CD8-positive, alpha-beta T cell (primary cell): ENCODE measurements at places on chromosomes 12 and 14.

DNA sequence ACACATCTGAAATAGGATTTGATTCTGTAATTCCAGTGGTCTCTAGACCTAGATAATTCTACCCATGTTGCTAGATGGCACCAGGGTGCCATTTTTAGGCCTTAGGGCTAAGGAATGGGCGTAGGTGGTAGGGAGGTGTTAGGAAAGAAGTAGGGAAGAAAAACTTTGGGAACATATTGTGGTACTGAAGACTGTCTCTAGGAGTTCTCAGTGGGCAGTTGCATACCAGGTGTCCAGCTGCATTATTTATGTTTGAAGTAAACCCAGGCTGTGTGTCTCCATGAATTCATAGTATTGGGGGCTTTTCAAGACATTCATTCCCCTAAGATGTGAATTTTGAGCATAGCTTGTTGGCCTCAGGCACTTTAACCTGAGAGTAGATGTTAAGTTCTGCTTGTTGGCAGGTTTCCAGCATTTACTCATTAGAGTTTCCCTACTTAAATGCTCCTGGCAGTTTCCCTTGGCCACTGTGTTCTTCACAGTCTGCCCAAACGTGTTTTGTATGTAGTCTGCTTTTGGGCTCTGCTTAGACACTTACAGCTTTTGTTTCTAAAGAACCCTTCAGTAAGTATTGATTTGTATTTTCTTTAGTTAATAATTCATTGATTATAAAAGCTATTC is 31.5 kb upstream of the CCT2 start:
- no peak for DNase-seq

DNA sequence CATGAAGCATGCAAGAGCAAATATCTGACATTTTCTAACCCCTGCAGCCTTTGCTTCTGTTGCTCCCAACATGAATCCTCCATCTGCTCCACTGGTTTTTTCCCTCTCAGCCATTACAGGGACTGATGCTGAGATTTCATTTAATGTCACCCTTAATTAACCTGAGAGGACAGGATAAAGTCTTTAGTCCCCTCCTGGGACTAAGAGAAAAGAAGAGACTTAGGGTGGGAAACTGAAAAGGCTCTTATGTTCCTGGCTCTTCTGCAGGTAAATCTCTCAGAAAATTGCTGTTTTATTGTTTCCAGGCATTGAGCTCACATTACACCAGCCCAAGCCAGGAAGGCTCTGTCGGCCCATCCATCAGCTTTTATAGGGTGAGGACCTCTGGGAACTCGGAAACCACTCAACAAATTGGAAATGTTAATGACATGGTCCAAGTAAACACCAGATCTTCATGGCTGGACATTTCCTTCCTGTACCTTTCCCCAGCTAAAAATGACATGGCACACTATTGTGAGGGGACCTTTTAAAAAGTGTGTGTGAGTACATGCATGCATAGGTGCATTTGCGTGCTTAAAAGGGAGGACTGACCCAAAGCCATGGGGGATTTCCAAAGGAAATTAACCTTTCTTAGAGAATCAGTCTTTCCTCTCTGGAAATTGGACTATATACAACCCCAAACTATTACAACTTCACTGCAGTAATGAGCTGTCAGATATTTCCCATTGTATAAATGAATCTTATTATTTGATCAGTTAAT is 408.1 kb upstream of the TMTC1 start:
- no peak for DNase-seq

DNA sequence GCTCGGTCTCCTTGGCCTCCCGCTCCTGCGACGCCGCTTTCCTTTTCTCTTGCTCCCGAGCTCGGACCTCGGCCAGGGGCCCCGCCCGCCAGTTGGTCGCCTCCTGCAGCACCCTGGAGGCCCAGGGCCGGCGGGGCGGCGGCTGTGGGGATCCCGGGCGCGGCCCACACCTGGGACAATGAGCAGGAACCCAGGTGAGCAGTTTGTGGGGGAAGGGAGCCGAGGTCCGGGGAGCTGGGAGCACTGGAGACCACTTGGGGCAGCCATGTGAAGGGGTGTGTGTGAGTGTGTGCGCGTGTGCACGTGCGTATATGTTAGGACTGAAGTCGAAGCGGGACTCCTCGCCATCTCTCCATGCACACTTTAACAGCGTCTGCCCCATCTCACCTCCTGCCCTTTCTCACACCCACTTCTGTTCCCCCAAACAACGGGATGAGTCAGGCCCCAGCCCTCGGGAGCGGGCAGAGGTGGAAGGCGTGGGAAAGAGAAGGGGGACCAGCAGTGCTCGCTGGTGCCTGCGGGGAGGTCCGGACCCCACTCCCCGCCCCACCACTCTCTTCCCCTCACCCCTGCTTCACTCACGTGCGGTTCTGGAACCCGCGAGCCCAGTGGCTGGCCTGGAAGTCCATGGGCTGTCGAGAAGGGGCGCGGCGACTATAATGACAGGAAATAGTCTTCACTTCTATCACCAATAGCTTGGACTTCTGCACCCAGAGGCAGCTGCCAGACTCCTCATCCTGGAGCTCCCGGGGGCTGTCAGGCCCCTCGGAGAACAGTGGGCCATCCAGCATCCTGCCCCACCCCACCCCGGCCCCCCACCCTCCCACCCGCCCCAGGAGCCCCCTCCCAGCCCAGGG is 450 bp downstream of the DDN start:
- no peak for DNase-seq

DNA sequence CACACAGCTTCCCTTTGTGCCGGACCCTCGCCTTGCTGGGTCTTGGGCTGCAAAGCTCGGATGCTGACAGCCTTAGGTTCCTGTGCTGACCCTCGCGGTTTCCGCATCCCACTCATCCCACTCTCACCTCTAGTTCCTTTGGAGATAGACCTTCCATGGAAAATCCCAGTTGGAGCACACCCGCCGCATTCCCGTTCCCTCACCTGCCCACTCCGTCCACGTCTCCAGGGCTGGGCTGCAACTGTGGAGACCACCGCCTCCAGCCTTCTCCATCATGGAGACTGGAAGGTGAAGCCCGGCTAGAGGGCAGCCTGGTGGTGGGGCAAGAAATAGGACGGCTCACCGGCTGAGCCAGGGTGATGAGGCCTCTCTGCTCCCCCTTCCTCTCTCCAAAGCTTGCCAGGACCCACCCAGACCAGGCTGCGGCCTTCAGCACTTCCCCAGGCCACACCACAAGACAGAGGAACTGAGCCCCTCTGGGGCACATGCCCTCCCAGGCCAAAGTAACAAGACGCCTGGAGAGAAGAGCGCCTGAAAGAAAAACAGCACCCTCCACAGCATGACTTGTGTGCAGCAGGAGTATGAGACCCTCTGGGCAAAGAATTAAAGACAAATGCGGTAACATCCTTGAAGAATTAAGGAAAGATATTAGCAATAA is 15.0 kb downstream of the TMEM121 start:
- DNase-seq = no peak

DNA sequence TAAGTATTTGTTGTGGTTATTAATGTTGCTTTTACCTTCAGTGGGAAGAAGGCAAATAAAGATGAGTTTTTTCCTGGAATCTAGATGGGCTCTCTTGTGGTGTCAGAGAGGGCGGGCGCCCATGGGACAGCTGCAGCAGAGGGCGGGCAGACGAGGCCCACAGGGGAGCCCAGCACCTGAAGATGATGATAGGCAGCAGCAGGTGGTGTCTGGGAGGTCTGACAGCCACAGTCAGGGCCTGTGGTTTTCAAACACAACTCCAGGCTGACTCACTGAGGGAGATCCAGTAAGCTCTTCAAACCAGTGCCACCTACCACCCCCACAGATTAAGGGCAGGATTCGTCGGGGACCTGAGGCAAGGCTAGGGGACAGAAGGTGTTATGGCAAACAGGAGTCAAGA is 42.8 kb downstream of the NKX2-1 start:
- DNase-seq = no peak
